ENCODE measurements at places on chromosomes 5 and 9. TPM values are rescaled to one million over a fixed set of nuclear protein-coding genes. Genes with fewer than 3 reads are reported as not detected.

Gene ACTBL2
- total RNA-seq = not detected

- DNase-seq = no peak
Measured at GRCh38 chr9:107227774-107228173, 55.3 kb upstream of the RAD23B start.

DNA sequence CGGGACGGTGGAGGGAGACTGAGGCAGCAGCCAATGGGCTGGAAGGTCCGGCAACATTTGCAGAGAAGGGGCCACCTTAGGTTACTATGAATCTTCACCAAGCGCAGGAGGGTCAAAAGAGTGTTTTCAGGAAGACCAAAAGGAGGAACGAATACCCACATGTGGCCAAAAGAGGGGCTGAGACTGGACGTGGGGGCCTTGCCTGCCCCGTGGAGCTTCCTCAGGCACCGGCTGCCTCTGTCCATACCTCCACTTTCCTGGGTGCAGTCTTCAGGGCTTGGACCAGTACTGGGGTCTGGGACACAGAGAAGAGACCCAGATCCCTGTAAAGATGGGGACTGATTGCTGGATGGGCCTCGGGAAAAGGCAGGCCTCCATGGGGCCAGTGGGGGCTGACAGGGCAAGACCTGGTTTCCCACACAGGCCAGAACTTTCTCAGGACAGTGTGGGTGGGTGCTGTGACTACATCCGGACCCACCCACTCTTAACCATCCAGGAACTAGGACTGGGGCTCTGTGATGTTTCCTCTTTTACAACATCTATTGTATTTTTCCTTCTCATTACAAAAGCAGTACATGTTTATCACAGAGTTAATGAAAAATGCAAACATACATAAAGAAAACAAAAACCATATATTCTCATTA is 294.7 kb downstream of the ZSWIM6 start:
- DNase-seq = no peak

DNA sequence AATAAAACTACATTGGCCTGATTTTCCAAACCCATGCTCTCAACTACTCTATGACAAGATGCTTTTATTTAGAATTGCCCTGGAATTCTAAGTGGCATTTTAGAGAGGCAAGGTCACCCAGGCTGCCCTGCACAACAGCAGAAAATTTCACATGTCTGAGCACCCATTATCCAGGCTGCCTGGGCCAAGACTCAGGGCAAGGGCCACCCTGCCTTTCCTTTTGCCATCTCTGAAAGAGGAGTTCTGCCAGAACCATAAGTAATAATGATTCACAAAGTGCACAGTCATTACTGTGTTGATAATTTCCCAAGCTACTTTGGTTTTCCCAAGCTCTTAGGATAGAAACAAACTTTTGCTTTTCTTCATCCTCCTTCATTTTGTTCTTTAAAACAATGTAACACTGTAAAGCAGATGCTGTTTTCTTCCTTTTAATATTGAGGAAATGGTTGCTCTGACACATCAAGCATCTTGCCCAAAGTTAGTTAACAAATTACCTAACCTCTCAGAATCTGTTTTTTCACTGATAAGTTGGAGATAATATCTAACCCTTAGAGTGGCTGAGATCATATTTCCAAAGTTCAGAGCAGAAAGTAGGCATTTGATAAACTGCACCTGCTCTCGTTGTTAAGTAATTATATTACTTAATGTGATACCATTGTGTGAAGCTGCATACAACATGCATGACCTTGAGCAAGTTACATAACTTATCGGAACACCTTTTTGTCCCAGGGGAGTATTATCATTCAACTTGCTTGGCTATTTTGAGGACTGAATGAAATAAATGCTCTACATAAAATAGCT is 325.6 kb downstream of the PRELID2 start:
- DNase-seq = no peak

DNA sequence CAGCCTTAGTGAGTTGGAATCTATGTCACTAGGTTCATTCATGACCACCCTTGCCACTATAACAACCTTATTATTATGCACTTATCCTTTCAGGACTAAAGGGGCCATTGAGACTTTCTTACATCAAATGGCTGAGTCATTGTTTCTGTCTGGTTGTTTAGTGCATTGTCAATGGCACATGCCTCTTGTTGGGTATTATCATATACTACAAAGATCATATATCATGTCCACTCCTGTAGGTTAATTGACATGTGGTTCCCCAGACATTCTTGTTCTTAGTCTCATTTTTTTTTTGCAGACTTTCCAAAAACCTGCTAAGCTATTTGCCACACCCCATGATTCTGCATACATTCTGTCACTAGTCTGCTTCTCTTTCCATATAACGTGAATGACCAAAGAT is 66.7 kb upstream of the PRDM9 start:
- DNase-seq = no peak

GRCh38 chr5:80782626-80783025 is 127.8 kb upstream of the DHFR start:
- DNase-seq = no peak

DNA sequence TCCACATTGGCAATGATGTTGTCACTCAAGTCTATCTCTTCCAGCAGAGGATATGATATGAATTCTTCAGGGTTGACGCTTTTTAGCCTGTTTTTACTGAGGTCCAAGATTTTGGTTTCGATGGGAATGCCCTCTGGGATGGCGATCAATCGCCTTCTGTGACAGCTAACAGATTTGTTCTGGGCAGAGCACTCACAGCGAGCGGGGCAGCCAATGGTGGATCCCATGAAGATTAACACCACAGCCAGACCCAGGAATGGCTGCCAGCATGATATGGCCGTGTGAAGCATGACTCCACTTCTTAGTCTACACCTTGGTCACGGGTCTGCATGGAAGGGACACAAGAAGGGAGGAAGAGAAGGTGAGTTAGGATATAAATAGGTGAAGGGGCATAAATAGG is 377.1 kb upstream of the C9orf72 start:
- DNase-seq = no peak

Gene PCDHB11
- 2.0 TPM for total RNA-seq

DNA sequence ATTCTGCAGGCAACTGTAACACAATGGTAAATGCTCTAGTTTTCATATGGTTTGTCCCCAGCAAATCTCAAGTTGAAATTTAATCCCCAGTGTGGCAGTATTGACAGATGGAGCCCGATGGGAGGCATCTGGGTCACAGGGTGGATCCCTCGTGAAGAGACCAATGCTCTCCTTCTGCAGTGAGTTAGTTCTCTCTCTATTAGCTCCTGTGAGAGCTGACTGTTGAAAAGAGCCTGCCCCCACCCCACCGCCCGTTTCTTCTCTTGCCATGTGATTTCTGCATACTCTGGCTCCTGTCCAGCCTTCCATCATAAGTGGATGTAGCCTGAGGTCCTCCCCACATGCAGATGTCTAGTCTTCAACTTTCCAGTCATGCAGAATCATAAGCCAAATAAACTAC is 27.0 kb downstream of the IARS1 start:
- no peak for DNase-seq

- no peak for DNase-seq
Measured at GRCh38 chr9:20566401-20566800, 55.9 kb downstream of the MLLT3 start.

Gene ZNF367
- 10.1 TPM for total RNA-seq

Gene PALM2AKAP2
- total RNA-seq = 4.0 TPM

- no peak for DNase-seq
Measured at GRCh38 chr9:89996773-89997172, 392.0 kb downstream of the GADD45G start.

GRCh38 chr9:128689820-128690683 is 1.0 kb downstream of the SET start:
- peak; percentile 45 for DNase-seq

DNA sequence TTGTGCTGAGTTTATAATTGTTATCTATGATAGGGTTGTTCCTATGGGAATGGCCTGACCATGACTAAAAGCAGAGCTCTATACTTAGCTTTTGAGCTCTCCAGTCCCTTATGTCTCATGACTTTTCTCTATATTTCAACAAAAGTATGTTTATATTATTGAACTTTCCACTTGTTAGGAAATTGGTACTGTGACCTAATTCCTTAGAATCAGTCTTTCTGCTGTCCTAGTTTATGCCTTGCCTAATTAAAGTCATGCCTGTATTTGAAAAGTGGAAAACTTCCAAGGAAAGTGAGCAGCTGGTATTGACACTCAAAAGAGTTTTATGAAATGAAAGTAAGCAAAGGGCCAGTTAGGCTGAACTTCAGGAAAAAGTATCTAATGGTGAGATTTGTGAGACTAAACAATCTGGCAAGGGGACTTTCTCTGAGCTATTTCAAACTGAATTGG is 68.6 kb downstream of the XRCC4 start:
- no peak for DNase-seq

Gene PCDHGA12
- 1.3 TPM for total RNA-seq

- no peak for DNase-seq
Measured at GRCh38 chr5:14471507-14471906, 110.1 kb upstream of the OTULINL start.

DNA sequence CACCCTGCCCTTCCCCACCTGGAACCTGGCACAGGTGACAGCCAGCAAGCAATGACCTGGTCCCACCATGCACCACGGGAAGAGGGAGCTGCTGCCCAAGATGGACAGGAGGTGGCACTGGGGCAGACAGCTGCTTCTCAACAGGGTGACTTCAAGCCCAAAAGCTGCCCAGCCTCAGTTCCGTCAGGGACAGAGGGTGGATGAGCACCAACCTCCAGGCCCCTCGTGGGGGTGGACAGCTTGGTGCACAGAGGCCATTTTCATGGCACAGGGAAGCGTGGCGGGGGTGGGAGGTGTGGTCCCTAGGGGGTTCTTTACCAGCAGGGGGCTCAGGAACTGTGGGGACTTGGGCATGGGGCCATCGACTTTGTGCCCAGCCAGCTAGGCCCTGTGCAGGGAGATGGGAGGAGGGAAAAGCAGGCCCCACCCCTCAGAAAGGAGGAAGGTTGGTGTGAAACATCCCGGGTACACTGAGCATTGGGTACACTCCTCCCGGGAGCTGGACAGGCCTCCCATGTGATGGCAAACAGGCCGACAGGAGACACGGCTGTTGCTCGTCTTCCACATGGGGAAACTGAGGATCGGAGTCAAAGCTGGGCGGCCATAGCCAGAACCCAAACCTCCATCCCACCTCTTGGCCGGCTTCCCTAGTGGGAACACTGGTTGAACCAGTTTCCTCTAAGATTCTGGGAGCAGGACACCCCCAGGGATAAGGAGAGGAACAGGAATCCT is 1.9 kb downstream of the CEL start:
- no peak for DNase-seq

DNA sequence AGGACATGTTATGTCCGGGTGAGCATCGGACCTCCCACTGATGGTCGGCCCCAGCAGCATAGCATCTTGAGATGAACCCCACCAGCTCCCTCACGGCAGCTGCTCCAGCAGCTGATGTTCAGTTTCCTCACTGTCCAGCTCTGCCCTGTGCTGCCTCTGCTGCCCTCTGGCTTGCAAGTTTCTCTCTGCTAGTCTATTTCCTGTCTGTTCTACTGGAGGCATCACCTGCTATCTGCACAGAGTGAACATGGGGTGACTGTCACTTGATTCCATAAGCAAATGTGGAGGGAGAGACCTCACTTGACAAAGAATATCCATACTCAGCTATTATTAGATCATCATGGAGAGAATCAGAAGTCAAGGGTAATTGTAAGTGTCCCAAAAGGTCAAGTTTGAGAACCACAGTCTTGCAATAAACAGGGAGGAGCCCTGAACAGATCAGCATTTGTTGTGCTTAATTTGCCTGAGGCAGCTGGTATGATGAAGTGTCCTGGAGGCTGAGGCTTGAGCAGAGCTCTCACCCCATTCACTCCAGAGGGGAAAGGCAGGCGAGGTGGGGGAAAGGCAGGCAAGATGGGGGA is 702.8 kb downstream of the SEMA5A start:
- no peak for DNase-seq

GRCh38 chr9:88072831-88073375 is 65.4 kb downstream of the SPATA31C2 start:
- no peak for DNase-seq

DNA sequence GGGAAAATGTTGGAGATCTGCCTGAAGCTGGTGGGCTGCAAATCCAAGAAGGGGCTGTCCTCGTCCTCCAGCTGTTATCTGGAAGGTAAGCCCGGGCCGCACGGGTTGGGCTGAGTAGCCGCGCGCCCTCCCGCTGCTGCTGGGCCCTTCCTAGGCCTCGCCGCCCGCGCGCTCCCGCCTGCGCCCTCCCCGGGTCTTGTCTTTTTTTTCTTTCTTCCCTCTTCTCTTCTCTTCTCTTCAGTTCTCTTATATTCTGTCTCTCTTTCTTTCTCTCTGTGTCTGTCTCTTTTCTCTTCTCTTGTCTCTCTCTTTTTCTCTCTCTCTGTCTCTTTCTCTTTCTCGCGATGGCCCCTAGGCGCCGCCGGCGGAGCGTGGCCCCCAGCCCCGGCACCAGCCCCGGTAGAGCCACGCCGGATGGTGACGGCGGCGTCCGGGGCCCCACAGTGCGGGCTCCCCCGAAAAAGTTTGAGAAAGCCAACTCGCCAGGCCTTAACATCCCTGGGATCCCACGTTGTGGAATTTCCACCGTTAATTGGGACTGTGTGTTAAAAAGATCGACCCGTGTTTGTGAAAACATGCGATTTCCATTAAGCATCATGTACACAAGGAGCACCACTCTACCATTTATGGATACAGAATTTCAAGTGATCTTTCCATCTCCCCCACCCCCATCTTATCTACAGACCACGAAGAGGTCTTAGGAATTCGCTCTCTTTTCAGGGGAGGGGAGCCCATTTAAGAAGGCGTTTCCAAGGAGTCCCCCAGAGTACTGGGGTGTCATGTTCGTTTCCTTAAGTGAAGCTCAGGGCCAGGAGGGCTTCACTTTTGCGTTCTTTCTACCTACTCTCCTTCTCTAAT is 616 bp downstream of the ABL1 start:
- no peak for DNase-seq

- DNase-seq = no peak
Measured at GRCh38 chr9:15426019-15426418, 3.3 kb downstream of the SNAPC3 start.

Gene WDR31
- 0.72 TPM for total RNA-seq

- no peak for DNase-seq
Measured at GRCh38 chr5:78433972-78434371, 73.6 kb downstream of the SCAMP1 start.

DNA sequence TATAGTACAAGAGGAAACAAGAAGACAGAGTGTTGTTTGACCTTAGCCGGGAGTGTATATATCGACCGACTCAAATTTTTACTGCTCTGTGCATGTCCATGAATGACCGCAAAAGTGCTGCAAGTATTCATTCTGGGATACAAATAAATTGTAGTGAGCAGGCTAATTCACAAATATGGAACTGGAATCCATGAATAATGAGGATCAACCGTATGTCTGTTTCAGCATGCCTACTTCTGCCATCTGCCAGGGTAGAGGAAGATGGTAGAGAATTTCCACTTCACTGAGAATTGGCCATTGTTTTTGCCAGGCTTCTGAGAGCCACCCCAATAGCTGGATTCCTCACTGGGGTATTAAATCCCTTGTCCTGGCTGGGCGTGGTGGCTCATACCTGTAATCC is 8.5 kb upstream of the RALGPS1 start:
- DNase-seq = no peak

DNA sequence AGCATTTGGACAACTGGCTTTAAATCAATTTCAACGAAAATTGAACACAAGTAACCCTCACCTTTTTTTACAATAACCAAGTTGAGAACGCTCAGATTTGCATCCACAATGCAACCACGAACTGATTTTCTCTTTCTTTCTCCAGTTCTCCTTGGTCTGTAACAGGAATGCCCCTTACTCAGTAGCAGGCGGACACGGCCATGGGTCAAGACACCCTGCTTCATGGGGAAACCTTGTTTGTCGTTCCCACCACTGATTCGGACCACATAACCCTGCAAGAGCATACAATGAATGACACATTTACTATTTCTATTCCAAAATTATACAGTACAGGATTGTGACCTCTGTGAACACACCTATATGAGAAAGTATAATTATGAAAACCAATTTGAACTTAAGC is 1.4 kb downstream of the RPS6 start:
- no peak for DNase-seq

Gene SLC9A3
- total RNA-seq = 0.75 TPM

GRCh38 chr5:174608631-174609097 is 115.7 kb upstream of the MSX2 start:
- DNase-seq = no peak

Measured in H9 (cell line).